ENCODE measurements at places on chromosomes 7 and 10.

GRCh38 chr10:58322072-58322834, 12.6 kb upstream of the UBE2D1 start:
- DNase-seq: no peak

DNA sequence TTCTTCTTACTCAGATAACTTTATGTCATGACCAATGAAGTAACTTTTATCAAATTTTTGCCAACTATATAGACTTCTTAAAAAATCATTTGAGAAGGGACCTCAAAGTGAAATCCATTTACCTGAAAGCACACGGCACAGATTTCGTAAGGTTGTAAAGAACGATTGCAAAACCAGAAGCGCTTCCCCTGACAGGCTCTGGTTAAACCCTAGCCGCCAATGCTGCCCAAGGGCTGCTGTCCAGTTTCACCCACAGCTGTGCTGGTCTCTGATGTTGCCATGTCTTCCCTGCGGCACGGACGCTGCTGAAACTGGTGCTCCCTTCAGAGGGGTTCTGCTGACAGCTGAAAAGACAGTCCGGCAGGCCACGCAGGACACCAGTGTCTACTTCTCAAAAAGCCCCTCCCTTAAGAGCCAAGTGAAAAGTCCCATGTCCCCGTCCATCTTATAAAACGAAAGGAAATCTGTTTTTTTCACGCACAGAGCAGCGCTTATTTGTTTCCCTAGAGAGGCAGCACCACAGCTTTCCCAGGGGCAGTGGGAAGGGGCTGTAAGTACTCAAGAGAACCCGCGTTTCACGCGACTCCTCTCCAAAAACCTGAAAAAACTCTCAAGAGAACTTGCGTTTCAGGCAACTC, 32.5 kb downstream of the GNA12 start:
- no peak for DNase-seq

- no peak for DNase-seq
Observed at GRCh38 chr7:135878284-135878683, 98.9 kb downstream of the MTPN start.

- DNase-seq: no peak
Observed at GRCh38 chr10:86221442-86222335, 144.9 kb downstream of the GRID1 start.

- no peak for DNase-seq
Observed at GRCh38 chr10:62076891-62077290, 175.4 kb downstream of the ARID5B start.

DNA sequence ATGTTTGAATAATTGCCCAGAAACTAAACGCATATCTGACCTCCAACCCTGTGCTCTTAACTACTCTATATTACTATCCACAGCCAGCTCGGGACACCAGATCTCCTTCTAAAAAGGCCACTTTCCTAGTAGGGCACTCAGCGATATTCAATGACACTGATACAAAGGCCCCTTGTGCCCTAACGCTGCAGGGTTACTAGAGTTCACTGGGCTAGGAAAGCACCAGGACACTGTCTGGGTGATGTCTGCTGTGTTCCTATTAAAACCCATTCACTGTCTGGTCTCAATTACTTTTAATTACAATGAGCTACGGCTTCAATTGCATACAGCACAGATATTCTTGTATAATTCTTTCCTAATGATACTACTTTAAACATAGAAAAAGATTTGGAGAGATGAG, 91.7 kb downstream of the SORCS1 start:
- no peak for DNase-seq

- DNase-seq: no peak
Observed at GRCh38 chr10:26242706-26243350, 26.3 kb downstream of the GAD2 start.

GRCh38 chr10:100531761-100532160, 2.1 kb upstream of the NDUFB8 start:
- DNase-seq: no peak

DNA sequence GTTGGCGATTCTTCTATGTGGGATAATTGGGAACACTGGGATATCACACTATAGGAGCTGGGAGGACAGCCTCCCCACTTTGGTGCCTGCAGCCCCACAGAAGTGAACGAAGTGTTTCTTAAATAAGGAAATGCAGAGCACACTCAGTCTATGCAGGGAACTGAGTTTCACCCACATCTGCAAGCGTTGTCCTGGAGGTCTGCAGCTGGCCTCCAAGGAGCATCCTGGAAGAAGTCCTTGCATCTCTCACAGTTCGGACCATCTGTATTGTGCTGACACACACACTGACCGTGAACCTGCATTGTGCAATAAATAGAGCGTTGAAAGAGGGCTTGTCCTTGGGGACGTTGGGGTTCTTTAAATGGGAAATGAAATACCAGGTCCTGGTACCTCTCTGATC, 25.8 kb downstream of the LAMB4 start:
- DNase-seq: no peak

DNA sequence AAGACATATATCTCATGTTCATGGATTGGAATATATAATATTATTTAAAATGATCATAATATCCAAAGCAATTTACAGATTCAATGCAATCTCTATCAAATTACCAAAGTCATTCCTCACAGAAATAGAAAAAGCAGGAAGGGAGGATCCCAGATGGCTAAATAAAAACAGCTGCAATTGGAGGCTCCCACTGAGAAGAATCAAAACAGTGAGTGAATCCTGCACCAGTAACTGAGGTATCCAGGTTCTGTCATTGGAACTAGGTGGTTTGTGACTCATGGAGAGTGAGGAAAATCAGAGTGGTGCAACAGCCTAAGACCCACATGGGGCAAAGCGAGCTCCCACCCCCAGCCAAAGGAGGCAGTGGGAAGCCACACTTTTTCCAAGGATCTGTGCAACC, 128.4 kb downstream of the MTERF1 start:
- no peak for DNase-seq

GRCh38 chr10:111023060-111023459, 53.8 kb upstream of the ADRA2A start:
- no peak for DNase-seq

- DNase-seq: peak; percentile 11
Observed at GRCh38 chr7:130182990-130183389, 22.2 kb downstream of the TMEM209 start.

DNA sequence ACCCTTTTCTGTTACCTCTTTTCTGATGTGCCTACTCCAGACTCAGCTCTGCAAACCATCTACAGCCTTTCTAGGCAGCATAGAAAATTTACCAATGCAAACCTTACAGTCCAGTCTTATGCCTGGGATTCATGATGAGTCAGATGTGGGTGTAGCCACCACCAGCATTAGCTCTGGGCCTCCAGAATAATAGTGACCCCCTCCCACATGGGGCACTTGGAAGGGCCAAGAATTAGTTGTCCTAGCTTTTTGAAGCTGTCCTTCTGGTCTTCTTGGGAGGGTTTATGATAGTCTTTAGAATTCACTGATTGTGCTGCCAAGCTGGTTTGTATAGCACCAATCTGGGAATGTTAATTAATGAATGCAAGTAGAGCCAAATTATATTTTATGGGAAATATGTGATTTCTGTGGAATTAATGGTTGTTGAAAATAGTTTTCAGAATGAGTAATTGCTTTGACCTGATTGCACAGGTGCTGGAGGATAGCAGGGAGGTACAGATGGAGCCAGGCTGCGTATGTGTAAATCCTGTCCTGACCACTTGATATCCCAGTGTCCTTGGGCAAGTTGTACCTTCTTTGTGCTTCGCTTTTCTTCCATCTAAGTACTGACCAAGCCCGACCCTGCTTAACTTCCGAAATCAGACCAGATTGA, 94.8 kb downstream of the CPED1 start:
- DNase-seq: no peak

- DNase-seq: no peak
Observed at GRCh38 chr10:125120053-125120710, 40.2 kb downstream of the CTBP2 start.

DNA sequence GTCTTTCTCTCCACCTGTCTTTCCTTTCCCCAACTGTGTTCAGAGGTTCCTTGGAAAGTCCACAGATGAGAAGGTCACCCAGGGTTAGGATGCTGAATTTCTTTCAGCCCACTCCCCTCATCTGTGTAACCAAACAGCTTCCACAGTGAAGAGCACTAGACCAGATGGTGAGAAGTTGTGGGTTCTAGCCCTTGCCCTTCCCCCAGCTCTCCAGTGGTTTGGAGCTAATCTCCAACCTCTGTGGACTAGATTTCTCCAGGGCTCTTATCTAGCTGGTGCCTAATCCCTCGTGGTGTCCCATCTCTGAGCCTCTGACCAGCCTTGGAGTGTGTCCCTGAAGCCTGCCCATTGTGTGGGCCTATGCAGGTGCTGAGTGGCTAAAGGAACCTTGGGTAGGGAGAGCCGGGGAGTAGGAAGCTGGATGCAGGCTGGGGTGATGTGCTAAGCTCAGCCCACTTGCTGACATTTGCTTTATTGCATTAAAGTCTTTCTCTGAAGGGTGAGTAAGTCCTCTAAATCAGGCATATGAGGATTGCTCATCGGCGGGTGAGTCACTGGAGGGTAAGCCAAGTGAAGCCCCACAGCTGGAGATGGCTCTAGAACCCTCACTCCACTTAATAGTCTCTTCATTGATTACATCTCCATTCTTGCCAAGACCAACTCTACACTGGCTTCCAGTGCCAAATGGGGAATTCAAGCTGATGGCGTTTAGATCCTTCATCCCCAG, 14.9 kb downstream of the DUSP5 start:
- no peak for DNase-seq

DNA sequence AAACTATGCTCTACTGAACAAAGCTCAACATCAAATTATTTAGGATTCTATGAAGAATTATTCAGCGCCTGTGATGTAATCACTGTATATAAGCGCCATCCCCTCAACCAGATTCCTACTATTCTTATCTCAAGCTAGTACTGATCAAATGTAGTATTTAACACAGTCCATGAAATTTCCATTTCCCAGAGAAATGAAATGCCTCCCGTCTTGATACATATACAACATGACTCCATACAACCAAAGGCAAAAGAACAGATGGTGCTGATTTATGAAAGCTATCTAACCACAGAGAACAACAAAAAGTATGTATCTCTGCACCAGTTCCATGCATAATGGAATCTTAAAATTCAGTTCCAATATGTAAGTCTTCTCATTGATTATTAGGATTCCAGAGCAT, 406.1 kb downstream of the PARD3 start:
- DNase-seq: no peak

- no peak for DNase-seq
Observed at GRCh38 chr10:47099474-47099873, 188.2 kb downstream of the PTPN20 start.

DNA sequence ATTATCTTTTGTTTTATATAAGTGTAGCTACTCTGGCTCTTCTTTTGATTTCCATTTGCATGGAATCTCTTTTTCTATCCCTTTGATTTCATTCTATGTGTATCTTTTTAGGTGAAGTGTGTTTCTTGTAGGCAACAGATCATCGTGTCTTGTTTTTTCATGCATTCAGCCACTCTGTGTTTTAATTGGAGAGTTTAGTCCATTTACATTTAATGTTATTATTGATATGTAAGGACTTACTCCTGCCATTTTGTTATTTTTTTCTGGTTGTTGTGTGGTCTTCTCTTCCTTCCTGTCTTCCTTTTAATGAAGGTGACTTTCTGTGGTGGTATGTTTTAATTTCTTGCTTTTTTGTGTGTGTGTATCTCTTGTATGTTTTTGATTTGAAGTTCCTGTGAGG, 81.6 kb downstream of the BBS9 start:
- no peak for DNase-seq

- no peak for DNase-seq
Observed at GRCh38 chr10:62735464-62736167, 68.9 kb upstream of the ADO start.

- DNase-seq: no peak
Observed at GRCh38 chr7:70097645-70098044, 499.4 kb downstream of the AUTS2 start.

- DNase-seq: no peak
Observed at GRCh38 chr7:94509264-94509886, at the start of gene CASD1. TSS of gene CASD1 (plus strand) at chr7:94509809. CDS start at chr7:94510085, 276 bp downstream.

DNA sequence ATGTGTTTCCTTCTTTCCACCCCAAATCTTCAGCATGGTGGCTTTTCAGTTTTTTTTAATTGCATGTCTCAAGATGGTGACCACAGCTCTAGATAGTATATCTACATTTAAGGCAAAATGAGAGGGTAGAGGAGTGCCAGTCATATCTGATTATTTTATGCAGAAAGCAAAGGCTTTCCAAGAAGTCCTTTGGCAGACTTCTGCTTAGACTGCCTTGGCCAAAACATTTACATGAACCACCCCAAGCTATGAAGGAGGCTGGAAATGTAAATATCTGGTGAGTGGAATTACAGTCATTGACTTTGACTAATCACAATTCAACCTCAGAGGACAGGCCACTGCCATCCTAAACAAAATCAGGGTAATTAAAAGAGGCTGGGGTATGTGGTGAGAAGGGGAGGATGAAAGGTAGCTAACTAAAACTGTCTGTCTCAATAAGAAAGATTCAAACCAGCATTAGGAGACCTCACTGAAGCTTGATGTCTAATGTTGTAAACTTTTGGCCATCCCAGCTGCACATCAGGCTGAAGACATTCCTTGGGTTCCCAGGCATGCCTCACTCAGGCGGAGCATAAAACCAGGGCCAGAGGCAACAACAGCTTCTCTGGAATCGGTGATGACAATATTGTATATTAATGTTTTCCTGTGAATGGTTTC, 53.4 kb downstream of the PPP1R3C start:
- no peak for DNase-seq

- no peak for DNase-seq
Observed at GRCh38 chr10:23120001-23120934, 24.9 kb downstream of the MSRB2 start.

DNA sequence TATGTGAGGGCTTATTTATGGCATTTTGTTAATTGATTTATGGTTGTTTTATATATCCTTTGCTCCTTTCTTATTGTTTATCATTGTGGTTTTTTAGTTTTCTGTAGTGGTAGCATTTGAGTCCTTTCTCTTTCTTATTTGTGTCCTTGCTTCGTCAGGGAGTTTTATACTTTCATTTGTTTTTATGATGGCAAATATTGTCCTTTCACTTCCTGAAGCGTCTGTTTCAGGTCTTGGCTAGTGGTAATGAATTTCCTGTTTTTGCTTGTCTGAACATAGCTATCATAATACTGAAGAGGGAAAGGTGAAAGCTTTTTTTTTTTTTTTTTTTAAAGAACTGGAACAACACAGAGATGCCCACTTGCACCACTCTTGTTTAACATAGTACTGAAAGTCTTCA, 228.2 kb downstream of the ATRNL1 start:
- no peak for DNase-seq

Data from GM12892 (cell line).